ENCODE measurements at places on chromosomes 1 and 21. TPM values are rescaled to one million over a fixed set of nuclear protein-coding genes. Genes with fewer than 3 reads are reported as not detected.

ZFP69B gene
- 2.4 TPM for total RNA-seq

HES5 gene
- not detected for total RNA-seq

HEYL gene
- total RNA-seq: 34.6 TPM

SPTA1 gene
- not detected for total RNA-seq

ADAM30 gene
- not detected for total RNA-seq

RGS8 gene
- total RNA-seq: not detected

ATXN7L2 gene
- 3.5 TPM for total RNA-seq

PLPP3 gene
- 14.6 TPM for total RNA-seq

MX1 gene
- total RNA-seq: 6.9 TPM

CFHR3 gene
- total RNA-seq: not detected

LIPI gene
- not detected for total RNA-seq

GRIK3 gene
- 0.23 TPM for total RNA-seq

OR2W3 gene
- not detected for total RNA-seq

GPR153 gene
- 0.69 TPM for total RNA-seq

ELF3 gene
- total RNA-seq: 123 TPM

NPR1 gene
- total RNA-seq: 3.9 TPM

RNU1-3 gene
- total RNA-seq: 687 TPM

KRTAP21-2 gene
- not detected for total RNA-seq

SPATA21 gene
- not detected for total RNA-seq

SPATA46 gene
- not detected for total RNA-seq

DNALI1 gene
- 8.7 TPM for total RNA-seq

F3 gene
- 117 TPM for total RNA-seq

AIM2 gene
- total RNA-seq: not detected

FCRL6 gene
- total RNA-seq: 0.37 TPM

CD164L2 gene
- total RNA-seq: 0.19 TPM

PDPN gene
- total RNA-seq: 4.7 TPM

RGSL1 gene
- not detected for total RNA-seq

ADORA3 gene
- 7.3 TPM for total RNA-seq

KCNJ10 gene
- total RNA-seq: not detected

FCGR3B gene
- total RNA-seq: 0.23 TPM

SLC37A1 gene
- 6.4 TPM for total RNA-seq
